CD8-positive, alpha-beta memory T cell (primary cell): ENCODE measurements at places on chromosomes 1 and 21.

DNA sequence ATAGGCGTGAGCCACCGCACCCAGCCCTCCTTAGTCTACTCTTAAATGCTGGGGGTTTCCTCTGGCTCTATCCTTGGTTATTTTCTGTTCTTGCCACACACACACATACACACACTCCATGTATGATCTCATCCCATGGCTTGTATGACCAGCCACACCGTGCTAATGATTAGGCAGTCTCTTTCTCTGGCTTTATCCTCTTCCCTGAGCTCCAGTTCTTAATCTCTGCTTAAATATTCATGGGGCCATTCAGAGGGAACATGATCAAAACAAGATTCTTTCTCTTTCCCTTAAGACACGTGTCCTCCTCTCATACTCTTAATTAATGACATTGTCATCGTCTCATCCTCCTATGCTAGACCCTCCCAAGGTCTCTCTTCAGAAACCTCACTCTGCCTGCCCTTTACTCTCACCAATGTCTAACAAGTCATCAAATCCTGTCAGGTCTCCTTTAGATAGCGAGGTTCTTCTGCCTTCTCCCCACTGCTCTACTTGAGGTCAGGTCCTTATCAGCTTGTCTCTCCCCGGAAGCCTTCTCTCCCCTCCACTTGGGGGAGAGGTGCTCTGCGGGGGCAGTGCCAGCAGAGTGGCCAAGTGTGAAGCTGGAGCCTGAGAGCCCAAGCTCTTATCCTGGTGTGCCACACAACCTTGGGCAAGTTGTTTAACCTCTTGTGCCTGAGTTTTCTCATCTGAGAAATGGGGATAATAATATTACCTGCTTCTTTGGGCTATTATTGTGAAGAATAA, 83.0 kb upstream of the GNG12 start:
- no peaks in the 10 kb centered on the region for H3K4me1 ChIP-seq
- no peaks in the 10 kb centered on the region for H3K36me3 ChIP-seq
- H3K4me3 ChIP-seq, result no peak overlapping the region
- no peak for DNase-seq
- no peak overlapping the region for H3K27ac ChIP-seq

DNA sequence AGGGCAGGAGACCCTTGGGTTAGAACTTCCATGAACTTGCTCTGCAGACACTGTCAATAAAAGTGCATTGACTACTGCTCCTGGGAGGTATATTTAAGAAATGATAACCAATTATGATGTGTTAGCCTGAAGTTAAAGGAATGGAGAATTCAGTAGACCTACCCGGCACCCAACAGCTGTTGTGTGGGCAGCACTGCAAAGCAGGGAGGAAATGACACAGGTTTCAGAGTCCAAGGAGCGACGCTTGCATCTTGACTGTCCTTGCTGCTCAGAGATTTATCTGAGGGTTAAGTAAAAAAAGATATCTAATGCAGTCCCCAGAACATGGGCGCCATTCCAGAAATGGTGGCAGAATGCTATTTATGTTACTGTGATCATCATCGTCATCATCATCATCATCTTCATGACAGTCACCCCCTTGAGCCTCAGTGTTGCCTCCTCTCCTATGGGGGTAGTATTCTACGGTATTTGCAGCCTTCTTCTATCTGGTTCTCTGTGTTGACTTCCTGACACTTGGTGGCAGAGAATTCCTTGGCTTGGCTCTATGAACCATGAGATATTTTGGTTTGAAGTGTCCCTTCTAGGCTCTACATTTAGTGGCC, 225.9 kb downstream of the KAZN start:
- H3K4me3 ChIP-seq, result no peak overlapping the region
- H3K36me3 ChIP-seq, result no peaks in the 10 kb centered on the region
- DNase-seq, result no peak
- H3K27ac ChIP-seq, result no peak overlapping the region

DNA sequence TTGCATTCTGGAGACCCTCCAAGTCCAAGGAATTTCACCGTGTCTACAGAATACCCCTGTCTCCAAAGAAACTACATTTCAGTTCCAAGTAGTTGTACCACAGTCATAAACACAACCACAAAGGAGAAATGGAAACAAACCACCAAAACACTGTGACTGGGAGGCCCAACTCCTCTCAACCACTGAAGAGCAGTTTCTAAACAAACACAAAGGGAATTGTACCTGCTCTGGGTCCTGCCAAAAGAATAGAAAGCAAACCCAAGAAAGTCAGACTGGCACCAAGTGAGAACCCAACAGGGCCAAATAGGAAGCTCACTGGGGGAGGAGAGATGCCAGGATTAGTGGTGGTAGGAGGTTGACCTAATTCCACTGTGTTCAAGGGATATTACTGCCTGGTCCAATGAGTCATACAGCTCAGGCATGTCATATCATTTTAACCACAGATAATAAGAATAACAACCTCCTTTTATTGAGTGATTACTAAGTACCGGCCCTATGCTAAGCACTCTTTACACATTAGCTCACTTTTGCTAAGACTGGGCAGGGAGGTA, 123.9 kb upstream of the PPP2R5A start:
- H3K27me3 ChIP-seq, result no peaks in the 10 kb centered on the region
- peaks cover 24% of the 10 kb centered on the region for H3K4me1 ChIP-seq
- no peak overlapping the region for H3K27ac ChIP-seq
- no peak for DNase-seq
- H3K36me3 ChIP-seq, result no peaks in the 10 kb centered on the region

DNA sequence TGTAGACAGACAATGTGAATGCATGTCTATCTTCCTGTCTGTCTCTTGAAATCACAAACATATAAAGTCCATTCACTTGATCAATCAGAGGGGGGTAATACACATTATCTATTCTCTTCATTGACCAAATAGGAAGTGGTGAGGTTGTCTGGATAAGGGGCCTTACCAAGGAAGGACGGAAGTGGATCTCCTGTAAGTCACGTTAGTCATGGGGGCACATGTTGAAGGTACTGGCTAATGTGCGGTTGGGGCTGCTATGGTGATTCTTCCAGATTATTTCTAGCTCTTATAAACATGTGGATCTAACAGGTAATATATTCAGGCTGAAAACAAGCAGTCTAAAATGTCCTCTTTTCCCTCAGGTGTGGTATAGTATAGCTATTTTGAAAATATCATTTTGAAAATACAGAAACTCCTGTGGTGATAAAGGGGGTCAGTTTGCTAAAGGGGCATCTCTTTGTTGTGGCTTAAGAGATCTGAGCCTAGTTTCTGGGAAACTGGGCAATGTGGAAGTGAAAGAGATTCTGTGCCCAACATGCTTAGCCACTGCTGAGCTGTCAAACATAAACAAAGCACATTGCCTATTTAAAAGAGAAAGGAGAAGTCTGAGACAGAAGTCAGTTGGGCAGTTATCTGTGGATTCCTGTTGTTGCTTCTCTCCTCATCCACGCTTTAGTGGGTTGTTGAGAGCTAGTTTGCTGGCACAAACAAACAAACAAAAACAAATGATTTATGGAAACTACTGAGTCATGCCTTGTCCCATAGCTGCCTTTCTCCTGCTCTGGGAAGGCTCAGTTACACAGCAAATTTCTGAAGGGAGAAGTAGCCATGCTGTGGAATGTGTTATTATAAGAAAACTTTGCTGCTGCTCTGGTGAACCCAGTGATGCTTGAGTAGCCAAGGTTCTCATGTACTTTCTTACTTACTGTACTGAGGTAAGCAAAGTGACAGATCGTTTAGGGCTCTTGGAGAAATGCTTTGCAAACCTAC, 166.9 kb downstream of the HLX start:
- DNase-seq, result no peak
- no peaks in the 10 kb centered on the region for H3K4me1 ChIP-seq
- H3K27ac ChIP-seq, result no peak overlapping the region
- no peaks in the 10 kb centered on the region for H3K27me3 ChIP-seq

DNA sequence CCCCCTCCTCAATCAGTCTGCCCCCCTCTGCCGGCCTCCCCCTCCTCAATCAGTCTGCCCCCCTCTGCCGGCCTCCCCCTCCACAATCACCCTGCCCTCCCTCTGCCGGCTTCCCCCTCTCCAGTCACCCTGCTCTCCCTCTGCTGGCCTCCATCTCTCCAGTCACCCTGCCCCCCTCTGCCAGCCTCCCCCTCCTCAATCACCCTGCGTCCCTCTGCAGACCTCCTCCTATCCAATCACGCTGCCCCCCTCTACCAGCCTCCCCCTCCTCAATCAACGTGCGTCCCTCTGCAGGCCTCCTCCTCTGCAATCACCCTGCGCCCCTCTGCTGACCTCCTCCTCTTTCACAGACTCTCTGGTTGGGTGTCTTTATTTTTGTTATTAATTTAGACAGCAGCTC, 11.5 kb upstream of the C1orf198 start:
- peaks cover 5% of the 10 kb centered on the region for H3K27me3 ChIP-seq
- DNase-seq, result no peak

- H3K4me3 ChIP-seq, result no peak overlapping the region
- H3K36me3 ChIP-seq, result no peaks in the 10 kb centered on the region
- H3K4me1 ChIP-seq, result no peaks in the 10 kb centered on the region
- no peak for DNase-seq
Measured at GRCh38 chr1:48717082-48717481, 59.6 kb downstream of the BEND5 start.

DNA sequence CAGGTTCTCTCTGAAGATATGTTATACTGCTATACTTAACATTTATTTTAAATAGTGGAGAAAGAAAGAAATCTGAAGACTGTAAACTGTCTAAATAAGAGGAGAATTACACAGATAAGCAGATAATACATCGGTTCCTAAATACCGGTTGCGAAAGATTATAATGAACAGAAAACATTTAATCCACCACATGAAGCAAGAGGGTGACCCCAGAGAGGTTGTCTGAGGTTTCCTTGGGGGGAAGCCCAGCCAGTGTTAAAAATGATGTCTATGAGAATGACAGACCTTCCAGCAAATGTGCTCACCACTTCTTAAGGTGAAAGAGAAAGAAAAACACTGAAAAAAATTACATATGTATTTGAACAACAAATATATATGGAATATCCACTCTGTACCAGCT, 356.4 kb upstream of the KAZN start:
- H3K36me3 ChIP-seq, result no peaks in the 10 kb centered on the region
- no peak overlapping the region for H3K27ac ChIP-seq
- H3K4me1 ChIP-seq, result no peaks in the 10 kb centered on the region
- no peak for DNase-seq
- H3K4me3 ChIP-seq, result no peak overlapping the region

GRCh38 chr1:228146417-228147150, 3.1 kb upstream of the GJC2 start:
- no peak overlapping the region for H3K27ac ChIP-seq
- H3K27me3 ChIP-seq, result no peaks in the 10 kb centered on the region
- H3K36me3 ChIP-seq, result peaks cover 35% of the 10 kb centered on the region

- H3K4me3 ChIP-seq, result no peak overlapping the region
- no peaks in the 10 kb centered on the region for H3K4me1 ChIP-seq
- no peaks in the 10 kb centered on the region for H3K27me3 ChIP-seq
- H3K27ac ChIP-seq, result no peak overlapping the region
- H3K36me3 ChIP-seq, result no peaks in the 10 kb centered on the region
Measured at GRCh38 chr1:219460081-219460895, 152.6 kb downstream of the ZC3H11B start.

DNA sequence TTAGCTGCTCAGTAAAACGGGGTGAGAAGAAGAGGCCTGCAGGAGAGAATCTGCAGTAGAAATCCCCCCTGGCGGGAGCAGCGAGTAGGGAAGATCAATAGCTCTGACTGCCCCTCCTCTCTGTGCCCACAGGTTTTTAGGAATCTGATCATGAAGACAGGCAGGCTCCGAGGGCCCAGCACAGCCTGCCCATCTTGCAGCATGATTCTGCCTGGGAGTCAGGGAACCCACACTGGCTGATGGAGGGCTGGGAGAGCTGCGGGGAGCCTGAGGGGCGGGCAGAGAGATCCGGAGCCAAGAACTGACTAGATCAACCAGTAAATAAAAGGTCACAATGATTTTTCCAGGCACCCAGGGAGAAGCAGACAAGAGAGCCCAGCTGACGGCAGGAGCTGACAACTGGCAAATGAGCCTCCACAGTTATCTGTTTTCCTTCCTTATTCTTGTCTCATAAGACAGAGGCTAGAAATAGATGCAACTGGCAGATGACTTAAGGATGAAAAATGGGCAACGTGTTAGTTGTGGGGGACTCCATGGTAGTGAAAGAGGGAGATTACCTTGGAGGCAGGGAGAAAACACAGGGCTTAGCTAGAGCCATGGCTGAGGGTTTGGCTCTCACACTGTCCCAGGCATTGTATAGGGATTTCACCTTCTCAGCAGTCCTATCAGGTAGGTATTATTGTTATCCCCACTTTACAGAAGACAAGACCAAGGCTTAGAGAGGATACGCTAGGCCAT, 116.2 kb downstream of the PLXNA2 start:
- H3K4me1 ChIP-seq, result no peaks in the 10 kb centered on the region
- H3K36me3 ChIP-seq, result no peaks in the 10 kb centered on the region
- no peak for DNase-seq
- H3K4me3 ChIP-seq, result no peak overlapping the region
- no peak overlapping the region for H3K27ac ChIP-seq

- no peak for DNase-seq
- H3K36me3 ChIP-seq, result peaks cover 5% of the 10 kb centered on the region
- H3K4me1 ChIP-seq, result peaks cover 29% of the 10 kb centered on the region
- peak overlapping the region; percentile 74 for H3K4me3 ChIP-seq
- H3K27me3 ChIP-seq, result no peaks in the 10 kb centered on the region
Measured at GRCh38 chr1:44785501-44786137, 2.4 kb downstream of the BEST4 start.

- peaks cover 26% of the 10 kb centered on the region for H3K4me1 ChIP-seq
- no peaks in the 10 kb centered on the region for H3K27me3 ChIP-seq
- H3K27ac ChIP-seq, result no peak overlapping the region
- no peaks in the 10 kb centered on the region for H3K36me3 ChIP-seq
Measured at GRCh38 chr1:101451888-101452287, 215.1 kb downstream of the S1PR1 start.

DNA sequence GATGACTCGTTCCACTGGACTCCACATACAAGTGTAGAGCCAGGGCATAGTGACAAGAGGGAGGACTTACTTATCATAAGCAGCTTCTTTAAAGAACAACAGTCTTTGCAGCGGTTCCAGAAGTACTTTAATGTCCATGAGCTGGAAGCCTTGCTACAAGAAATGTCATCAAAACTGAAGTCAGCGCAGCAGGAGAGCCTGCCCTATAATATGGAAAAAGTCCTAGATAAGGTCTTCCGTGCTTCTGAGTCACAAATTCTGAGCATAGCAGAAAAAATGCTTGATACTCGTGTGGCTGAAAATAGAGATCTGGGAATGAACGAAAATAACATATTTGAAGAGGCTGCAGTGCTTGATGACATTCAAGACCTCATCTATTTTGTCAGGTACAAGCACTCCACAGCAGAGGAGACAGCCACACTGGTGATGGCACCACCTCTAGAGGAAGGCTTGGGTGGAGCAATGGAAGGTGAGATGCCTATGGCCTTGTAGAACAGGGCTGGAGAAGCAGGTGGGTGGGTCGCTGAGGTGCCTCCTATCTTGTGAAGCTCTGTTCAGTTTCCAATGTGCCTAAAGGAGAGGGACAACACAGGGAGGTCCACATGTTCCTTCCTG, 12.1 kb downstream of the MIA3 start:
- H3K36me3 ChIP-seq, result peaks cover 37% of the 10 kb centered on the region
- H3K4me1 ChIP-seq, result no peaks in the 10 kb centered on the region
- H3K27ac ChIP-seq, result no peak overlapping the region
- no peak for DNase-seq
- no peaks in the 10 kb centered on the region for H3K27me3 ChIP-seq
- no peak overlapping the region for H3K4me3 ChIP-seq

GRCh38 chr1:9706178-9706577, 54.6 kb downstream of the PIK3CD start:
- no peak overlapping the region for H3K27ac ChIP-seq
- no peaks in the 10 kb centered on the region for H3K27me3 ChIP-seq

GRCh38 chr1:34740161-34740868, 14.5 kb upstream of the GJB5 start:
- no peak overlapping the region for H3K4me3 ChIP-seq
- no peaks in the 10 kb centered on the region for H3K27me3 ChIP-seq
- no peak for DNase-seq

GRCh38 chr1:28885472-28885877, 28.9 kb upstream of the EPB41 start:
- H3K4me3 ChIP-seq, result no peak overlapping the region
- no peaks in the 10 kb centered on the region for H3K36me3 ChIP-seq
- peak overlapping the region; percentile 66 for H3K27ac ChIP-seq
- no peak for DNase-seq
